ENCODE measurements at places on chromosomes 5 and 9. TPM values are rescaled to one million over a fixed set of nuclear protein-coding genes. Genes with fewer than 3 reads are reported as not detected.
A peak's percentile ranks its signal among the peaks of the same experiment; 100 is the strongest.

GRCh38 chr5:53035868-53036381, 46.8 kb downstream of the ITGA2 start:
- DNase-seq: no peak

- DNase-seq: no peak
These were observed 230.5 kb upstream of the TRIM32 start for GRCh38 chr9:116456490-116457088.

PCDHB3 gene
- total RNA-seq: 4.1 TPM

SH3TC2 gene
- total RNA-seq: 3.8 TPM

DNA sequence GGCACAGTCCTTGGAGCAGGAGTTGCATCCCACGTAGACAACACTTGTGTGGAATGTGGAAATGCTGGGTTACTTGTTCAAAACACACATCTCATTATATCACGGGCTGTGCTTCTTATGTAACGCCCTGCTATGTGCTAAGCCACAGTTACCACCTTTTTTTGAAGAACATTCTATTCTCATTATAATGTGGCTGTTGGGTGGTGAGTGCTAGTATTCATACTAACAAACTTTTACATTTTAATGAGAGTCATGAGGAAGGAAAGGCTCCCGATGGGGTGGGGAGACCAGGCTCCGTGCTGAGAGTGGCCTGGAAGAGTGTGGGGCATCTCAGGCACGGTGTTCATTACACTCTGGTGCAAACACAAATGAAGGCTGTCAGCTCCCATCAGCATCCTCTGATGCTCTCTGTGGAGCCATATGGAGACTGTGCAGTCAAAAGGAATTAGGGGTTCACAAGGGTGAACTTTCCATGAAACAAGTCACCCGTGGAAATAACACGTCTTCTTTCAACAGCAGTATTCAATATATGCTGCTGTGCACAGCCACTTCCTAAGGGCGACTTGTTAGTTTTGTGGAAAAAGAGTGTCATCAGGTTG, 153.1 kb upstream of the RAPGEF1 start:
- DNase-seq: no peak

- DNase-seq: peak; percentile 69
These were observed 165.3 kb downstream of the ERCC6L2 start for GRCh38 chr9:96040591-96041461.

DNA sequence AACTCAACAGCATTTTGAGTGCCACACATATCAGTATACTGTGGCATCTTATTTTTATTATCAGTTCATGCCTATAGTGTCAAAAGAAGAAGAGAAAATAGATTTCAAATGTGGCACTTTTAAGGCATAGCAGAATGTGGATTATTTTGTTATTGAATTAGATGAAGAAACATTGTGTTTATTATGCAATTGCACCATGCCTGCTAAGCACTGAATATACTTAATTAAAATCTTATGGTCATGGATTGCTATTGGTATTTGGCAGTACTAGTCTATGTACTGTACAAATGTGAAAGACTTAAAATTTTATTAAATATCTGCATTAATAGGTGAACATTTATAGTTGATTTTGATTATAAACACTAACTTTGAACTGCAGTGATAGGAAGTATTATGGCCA, 128.8 kb downstream of the FER start:
- no peak for DNase-seq

PCA3 gene
- not detected for total RNA-seq

DNA sequence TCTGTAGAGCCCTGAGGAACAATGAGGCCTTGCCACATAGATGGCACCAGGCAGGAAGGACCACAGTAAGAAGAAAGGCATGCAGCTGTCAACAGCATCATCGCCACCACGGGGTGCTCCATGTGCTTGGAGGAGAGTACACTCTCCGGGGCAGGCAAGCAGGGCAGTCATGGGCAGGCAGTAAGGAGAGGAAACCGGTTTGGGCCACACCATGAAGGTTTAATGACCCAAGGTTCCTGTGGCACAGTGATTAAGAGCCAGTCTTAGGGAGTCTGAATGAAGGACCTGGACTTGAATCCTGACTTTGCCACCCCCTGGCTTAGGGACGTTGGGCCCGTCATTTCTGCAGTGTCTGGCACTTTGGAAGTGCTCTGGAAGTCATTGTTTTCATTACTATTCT, 80.6 kb upstream of the ZBTB43 start:
- DNase-seq: no peak

HAVCR1 gene
- total RNA-seq: 9.5 TPM

C9 gene
- total RNA-seq: 0.47 TPM

DNA sequence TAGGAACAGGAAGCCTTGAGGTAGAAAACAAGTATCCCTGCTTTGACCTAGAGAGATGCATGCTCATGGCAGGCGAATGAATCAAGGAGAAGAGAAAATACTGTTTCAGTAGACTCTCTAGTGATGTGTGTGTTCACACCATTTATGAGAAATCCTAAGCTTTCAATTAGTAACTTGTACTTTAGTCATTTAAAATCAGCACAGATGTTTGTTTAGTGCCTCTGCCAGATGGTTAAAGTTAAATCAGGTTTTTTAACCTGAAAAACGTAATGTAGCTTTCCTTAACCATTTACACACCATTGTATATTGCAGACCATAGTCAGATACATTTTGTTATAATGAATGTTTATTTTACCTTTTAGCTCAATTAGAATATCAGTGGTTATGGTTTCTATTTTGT, 5.0 kb downstream of the TJP2 start:
- no peak for DNase-seq

- DNase-seq: peak; percentile 63
These were observed 6.6 kb downstream of the FIBCD1 start for GRCh38 chr9:130932255-130933079.

DNA sequence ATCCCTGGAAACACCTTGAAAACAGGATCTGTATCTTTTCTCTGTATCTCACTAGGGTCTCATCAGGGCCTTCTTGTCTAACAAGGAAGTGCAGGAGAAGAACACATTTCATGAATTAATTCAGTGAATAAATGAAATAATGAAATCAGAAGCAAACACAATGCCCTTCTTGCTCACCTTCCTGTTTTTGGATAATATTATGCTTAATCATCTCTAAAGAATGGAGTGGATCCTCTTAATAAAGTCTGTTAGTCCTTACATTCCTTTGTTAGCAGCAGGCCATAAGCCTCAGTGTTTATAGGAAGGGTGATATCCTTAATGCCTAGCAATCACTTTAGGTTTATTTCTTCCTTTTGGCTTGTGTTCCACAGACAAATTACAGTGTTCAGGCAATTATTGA, 837.1 kb upstream of the SEMA6A start:
- no peak for DNase-seq

Data from hepatocyte (in vitro differentiated cells).